Right ventricle myocardium superior (tissue), 1 donor: ENCODE measurements at places on chromosomes 2 and 18. TPM values are rescaled to one million over a fixed set of nuclear protein-coding genes. Genes with fewer than 3 reads are reported as not detected.

SRD5A2 gene
- not detected for total RNA-seq

PLGLB1 gene
- 2.7 TPM for total RNA-seq

ASB18 gene
- 4.5 TPM for total RNA-seq

MREG gene
- total RNA-seq = 0.38 TPM

UGT1A1 gene
- total RNA-seq = not detected
